ENCODE measurements at places on chromosomes 2 and 18.

DNA sequence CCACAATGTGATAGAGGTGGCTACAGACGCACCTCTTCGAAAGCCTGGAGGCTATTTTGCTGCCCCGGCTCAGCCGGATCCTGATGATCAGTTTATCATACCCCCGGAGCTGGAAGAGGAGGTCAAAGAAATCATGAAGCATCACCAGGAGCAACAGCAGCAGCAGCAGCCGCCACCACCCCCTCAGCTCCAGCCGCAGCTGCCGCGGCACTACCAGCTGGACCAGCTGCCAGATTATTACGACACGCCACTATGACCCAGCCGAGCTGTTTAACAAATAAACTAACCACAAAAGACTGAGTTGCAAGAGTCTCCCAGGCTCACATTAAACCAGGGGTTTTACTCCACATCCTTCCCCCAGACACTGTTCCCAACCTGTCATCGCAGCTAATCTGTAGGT is 263.8 kb downstream of the PHLPP1 start:
- no peak for DNase-seq

DNA sequence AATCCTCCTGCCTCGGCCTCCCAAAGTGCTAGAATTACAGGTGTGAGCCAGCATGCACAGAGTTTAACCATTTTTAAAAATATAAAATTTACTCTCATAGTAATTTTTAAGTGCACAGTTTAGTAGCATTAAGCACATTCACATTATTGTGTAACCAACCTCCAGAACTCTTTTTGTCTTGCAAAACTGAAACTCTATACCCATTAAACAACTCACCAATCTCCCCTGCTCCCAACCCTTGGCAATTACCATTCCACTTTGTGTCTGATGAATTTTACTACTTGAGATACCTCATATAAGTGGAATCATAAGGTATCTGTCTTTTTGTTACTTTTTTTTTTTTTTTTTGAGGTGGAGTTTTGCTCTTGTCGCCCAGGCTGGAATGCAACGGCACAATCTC is 112.5 kb downstream of the BMPR2 start:
- DNase-seq, result no peak

DNA sequence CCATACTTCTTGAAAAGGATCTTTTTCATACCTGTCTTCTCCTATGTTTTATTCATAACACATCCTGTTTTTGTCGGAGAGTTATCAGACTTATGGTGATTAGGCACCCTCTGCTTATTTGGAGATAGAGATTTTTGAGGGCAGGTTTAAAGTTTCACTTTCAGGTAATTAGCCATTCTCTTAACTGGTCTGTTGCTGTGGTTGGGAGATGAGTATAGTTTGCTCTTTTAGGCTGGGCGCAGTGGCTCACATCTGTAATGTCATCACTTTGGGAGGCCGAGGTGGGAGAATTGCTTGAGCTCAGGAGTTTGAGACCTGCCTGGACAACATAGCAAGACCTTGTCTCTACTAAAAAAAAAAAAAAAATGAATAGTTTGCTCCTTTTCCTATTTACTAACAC is 25.3 kb downstream of the SFTPB start:
- DNase-seq, result no peak

DNA sequence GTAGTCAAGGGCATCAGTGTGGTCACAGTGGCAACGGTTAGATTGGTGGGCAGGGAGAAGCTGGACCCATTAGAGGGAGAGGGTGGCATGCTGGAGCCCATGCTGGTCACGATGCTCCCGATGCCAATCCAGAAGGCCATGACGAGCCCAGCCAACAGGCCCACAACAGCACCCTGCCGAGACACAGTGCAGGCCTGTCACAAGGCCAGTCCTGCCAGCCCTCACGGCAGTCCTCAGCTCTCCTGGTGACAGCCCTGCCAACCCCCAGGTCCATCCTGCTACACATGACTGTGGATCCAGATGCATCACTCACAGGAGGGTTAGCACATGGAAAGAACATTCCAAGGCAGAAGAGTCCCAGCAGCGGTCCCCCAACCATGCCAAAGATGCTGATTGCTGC is 10.2 kb upstream of the ATRAID start:
- no peak for DNase-seq

DNA sequence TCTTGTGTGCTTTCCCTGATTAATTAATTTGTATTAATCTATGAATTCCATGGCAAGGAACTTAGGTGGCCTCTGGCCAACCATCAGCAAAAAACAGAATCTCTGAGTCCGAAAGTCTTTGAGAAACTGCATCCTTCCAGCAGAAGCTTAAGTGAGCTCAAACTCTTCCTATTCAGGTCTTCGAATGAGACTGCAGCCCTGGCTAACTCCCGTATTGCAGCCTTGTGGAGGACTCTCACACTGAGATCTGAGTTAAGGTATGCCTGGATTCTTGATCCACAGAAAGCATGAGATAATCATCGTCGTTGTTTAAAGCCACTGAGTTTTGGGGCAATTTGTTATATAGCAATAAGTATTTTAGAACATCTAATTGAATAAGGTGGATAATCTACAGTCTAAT is 1143.9 kb upstream of the NXPH2 start:
- no peak for DNase-seq

- DNase-seq, result no peak
Measured at GRCh38 chr18:44465381-44465841, 215.3 kb upstream of the SETBP1 start.

- DNase-seq, result no peak
Measured at GRCh38 chr18:48942554-48943261, 8.1 kb downstream of the SMAD7 start.

DNA sequence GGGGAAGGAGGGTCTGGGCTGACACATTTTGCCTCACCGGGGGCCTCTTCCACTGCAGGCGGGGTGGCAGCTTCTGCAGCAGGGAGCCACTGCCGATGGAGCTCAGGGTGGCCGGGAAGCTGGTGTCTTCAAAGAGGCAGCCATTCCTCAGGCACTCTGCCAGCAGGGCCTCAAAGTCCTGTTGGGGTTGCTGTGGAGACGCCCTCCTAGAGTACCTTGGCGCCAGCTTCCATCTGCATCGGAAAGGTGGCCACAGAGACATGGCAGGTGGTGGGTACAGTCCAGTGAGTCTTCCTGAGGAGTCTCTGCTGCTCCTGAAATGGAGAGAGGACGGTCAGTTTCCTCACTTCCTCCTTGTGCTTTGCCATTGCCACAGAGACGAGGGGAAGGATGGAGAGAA is 12.1 kb downstream of the CAPN14 start:
- DNase-seq, result no peak

- no peak for DNase-seq
Measured at GRCh38 chr18:13112982-13113381, 105.6 kb upstream of the LDLRAD4 start.

DNA sequence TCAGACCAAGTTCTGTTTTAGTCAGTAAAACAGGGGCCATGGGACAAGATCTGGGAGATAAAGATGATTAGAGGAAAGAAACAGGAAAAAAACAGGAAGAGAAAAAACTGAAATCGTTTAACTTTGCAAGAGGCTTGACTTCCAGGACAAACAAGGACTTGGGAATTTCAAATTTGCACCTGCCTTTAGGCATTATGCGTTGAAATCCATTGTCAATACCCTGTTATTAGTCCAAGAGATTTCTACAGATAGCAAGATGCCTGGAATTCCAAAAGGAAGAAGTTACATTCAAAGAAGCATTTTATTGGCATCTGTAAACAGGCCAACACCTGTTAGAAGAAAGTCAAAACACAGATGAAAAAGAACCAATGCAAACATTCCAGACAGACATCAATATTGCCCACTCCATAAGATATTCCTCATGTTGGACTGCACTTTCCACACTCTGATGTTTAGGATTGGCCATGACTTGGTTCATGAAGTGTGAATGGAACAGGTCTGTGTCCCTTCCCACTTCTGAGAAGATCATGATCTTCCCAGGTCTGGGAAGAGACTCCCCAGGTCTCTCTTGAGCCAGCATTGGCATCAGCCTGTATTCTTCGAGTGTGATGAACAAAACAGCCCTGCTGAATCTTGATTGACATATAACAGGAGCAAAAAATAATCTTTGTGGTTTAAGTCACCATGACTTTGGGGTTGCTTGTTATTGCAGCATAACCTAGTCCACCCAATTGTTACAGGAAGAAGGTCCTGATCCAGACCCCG is 181.4 kb upstream of the FN1 start:
- no peak for DNase-seq

GRCh38 chr2:37793004-37793403 is 121.6 kb upstream of the CDC42EP3 start:
- no peak for DNase-seq

- DNase-seq, result no peak
Measured at GRCh38 chr2:161316701-161317100, 8.5 kb downstream of the PSMD14 start.

- no peak for DNase-seq
Measured at GRCh38 chr18:23284629-23285028, 149.3 kb downstream of the CABLES1 start.

GRCh38 chr2:141048951-141049350 is 1081.9 kb downstream of the LRP1B start:
- DNase-seq, result no peak

GRCh38 chr2:6793371-6793770 is 72.3 kb downstream of the CMPK2 start:
- DNase-seq, result no peak

- no peak for DNase-seq
Measured at GRCh38 chr2:162280654-162281053, 37.4 kb upstream of the FAP start.

DNA sequence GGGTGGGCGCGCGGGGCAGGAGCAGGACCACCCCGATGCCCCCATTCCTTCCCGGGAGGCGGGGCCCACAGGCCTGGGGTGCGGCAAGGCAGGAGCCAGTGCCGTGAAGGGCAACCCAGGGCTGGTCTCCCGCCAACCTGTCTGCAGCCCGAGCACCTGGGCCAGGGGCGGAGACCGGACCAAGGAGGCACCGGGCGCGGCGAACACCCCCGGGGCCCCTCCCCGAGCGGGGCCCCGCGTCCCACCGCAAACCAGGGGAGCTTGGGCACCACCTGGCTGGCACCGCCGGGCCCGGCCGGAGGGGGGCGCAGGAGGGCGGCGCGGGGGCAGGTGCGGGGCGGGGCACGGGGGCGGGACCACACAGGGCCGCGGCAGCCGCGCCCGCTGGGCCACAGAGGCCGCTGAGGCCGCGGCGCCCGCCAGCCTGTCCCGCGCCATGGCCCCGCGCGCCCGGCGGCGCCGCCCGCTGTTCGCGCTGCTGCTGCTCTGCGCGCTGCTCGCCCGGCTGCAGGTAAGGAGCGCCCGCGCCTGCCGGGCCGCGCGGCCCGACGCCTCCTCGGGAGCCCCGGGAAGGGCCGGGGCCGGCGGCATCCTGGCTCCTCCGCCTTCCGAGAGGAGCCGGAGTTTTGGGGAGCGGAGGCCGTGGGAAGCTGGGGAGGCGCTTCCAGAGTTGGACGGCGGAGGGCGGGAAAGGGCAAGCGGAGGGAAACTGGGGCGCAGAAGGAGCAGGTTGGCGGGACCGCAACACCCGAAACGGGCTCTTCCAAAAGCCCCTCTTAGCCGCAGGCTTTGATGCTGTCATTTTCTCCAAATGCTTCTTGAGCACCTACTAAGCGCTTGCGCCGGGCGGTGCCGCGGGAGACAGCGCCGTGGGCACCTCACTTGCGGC is at the start of gene TNFRSF11A:
TSS of gene TNFRSF11A (plus strand) at position 394 of the 889 bp plus-strand sequence. CDS start at position 437, 43 bp downstream.
- peak; percentile 56 for DNase-seq

GRCh38 chr18:3458952-3459853 is 9.2 kb downstream of the TGIF1 start:
- no peak for DNase-seq

DNA sequence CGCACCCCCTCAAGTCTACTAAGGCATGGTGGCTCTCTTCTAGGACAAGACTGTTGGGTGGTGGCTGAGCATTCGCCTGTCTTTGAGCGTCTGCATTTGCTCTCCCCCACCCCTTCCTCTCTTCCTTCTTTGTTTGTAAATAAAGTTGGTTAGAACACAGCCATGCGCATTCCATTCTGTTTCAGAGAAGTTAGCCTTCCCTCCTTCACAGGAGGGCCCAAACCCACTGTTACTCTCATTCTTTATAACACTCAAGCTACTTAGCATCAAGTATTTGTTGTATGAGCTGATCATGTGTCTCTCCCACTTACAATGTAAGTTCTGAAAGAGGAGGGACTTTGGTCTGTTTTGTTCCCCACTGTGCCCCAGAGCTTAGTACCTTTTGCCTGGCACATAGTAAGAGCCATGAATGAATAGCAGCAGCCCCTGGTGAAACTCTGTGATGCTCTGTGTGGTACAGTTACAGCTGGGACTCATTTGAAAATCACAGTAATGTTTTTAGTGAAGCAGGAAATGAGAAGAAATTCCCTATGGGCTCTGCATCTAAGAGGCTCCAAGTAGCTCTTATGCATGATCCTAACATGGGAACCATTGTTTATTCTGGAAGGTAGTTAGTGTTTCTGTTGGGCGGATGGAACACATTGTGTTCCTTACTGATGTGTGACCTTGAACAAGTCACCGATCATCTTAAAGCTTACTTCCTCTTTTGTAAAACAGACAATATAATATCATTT is 7.7 kb downstream of the MGAT5 start:
- no peak for DNase-seq

DNA sequence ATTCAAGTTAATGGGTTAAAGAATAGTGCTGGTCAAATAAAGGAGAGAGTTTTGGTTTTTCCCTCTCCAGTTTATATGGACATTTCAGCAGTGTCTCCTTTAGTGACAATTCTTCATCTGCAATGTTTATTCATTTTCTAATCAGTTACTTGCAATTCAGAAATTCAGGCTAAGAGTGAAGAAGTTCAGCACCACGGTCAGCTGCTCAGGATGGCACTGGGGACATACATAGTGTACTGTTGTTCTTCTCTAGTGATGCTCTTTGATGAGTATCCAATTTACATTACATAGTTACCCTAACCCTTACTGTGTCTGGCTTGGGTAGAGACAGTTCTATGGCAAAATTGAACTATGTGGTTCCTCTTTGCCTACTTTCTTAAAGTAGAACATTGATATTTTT is 412.7 kb downstream of the CNTNAP5 start:
- DNase-seq, result no peak

- no peak for DNase-seq
Measured at GRCh38 chr18:46362533-46362932, 258.3 kb downstream of the HAUS1 start.

- no peak for DNase-seq
Measured at GRCh38 chr18:13320891-13321425, 102.4 kb downstream of the LDLRAD4 start.

DNA sequence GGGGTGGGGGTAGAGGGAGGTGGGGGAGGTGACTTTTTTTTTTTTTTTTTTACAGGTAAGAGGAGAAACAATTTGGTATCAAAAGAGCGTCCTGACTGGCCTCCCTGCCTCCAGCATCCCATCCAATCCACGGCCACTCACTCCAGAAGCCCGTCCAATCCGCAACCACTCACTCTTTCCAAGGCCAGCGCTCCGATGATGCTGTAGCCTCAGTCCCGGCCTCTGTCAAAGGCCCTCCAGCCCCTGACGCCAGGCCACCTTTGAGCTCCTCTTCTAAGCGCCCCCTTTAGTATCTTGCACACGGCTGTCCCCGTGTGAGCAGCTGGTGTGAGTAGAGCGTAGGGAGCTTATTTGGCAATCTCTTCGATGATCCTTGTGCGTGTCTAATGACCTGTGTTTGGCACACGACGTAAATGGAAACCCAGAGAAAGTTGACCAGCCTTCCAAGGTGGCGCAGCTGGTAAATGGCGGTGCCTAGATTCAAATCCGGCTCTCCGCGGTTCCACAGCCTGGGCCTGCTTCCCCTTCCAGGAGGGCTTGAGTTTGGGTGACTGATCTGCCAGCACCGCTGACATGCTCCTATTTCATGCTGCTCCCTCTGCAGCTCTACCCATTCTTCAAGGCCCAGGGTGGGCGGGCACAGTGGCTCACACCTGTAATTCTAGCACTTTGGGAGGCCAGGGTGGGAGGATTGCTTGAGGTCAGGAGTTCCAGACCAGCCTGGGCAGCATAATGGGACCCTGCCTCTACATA is 23.8 kb upstream of the PXDN start:
- no peak for DNase-seq

GRCh38 chr2:17547737-17548136 is 7.2 kb downstream of the VSNL1 start:
- DNase-seq, result no peak
